ENCODE measurements at places on chromosomes 16 and 17.

- DNase-seq = no peak
These were observed 6.6 kb downstream of the FAM20A start for GRCh38 chr17:68594552-68594951.

DNA sequence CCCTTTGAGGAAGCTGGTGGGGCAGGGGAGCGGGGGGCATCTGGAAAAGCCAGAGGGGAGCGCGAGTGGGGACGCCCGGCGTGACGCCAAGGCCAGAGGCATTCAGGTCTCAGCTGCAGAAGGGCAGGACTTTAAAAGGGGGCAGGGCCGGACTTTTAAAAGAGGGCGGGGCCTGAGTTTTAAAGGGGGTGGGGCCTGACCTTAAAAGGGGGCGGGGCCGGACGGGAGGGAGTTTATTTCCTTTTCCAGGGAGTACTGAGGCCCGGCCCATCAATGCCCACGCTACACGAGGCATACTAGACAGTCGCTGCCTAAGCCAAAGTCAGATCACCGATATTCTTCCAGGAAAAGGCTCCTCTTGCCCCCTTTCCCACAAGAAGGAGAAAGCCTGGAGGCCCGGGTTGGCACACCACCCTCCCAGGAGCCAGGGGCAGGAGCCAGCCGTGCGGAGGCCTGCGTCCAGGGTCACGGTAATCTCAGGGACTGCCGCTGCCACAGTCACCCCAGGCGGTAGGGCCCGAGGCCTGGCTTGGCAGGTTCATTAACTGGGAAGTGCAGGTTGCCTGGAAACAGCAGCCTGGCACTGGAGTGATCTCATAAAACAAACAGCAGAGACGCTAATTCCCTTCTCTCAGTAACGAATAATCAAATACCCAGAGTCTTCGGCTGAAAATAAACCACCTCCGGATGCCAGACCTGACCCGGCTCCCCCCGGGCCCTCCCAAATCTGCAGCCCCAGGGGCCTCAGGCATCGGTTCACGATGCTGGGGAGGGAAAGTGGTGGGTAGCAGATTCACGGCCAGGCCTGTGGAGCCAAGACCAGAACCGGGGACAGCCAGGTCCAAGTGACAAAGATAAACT, 90.7 kb downstream of the TIMM22 start:
- DNase-seq = peak; percentile 10

DNA sequence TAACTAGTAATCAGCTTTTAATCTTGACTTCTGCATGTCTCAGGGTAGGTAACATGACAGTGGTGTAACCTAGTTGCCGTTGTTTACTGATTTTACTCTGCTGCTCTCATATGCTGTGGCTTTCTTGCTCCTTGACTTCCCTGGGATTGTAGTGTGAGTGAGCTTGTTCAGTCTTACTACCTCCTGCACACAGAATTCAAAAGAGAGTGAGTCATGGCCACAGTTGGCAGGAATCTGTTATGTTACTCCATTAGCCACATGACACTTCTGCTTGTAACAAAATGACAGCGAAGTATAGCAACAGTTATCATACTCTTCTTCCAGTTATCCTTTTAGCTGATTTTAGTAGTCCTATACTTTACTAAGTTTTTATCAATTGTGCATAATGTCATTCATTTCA, 18.8 kb downstream of the TNRC6A start:
- peak; percentile 91 for DNase-seq

DNA sequence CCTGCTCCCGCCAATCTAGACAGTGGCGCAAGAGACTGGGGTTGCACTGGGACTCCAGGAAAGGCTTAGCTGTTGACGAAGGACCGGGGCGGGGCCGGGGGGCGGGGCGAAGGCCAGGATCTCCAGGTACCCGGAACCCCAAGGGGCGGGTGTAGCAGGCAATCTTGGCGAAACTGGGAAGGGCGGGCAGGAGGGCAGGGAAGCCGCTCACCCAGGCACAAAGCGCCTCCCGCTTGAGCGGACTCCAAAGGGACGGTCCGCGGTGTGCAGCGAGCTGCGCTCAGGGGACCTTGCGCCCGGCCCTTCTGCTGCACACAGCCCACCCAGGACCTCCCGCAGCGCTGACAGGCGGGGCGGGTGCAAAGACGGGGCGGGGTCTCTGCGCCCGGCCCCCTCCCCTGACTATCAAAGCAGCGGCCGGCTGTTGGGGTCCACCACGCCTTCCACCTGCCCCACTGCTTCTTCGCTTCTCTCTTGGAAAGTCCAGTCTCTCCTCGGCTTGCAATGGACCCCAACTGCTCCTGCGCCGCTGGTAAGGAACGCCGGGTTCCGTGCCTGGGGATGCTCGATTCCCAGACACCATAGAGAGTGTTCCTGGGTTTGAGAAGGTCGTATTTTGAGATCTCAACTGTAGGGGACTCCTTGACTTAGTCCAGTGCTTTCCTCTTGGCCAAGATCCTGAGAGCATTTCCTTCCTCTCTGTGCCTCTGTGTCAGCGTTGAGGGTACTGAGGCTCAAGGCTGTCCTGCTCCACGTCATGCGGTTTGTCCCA, at the start of gene MT1F:
MT1F (plus strand) TSS at position 405 of the 772 bp plus-strand sequence; CDS start at position 505, 100 bp downstream.
- DNase-seq = peak; percentile 33

GRCh38 chr16:64215730-64216129, 906.1 kb downstream of the CDH11 start:
- no peak for DNase-seq

DNA sequence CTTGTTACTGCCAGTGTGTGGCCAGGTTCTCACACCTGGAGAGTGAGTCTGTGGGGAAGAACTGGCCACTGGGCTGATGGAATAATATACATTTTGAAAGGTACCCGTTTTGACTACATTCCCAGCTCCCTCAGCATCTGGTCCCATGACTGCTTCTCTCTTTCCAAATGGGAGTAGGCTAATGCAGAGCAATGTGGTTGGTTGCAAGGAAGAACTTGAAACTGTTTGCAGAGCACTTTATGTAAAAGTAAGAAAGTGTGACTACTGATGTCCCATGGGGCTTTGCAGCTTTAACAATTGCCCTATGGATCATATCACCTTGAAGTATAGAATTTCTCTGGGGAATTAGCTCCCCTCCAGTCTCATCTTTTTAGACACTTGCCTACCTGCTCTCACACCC, 9.0 kb downstream of the KATNIP start:
- no peak for DNase-seq

DNA sequence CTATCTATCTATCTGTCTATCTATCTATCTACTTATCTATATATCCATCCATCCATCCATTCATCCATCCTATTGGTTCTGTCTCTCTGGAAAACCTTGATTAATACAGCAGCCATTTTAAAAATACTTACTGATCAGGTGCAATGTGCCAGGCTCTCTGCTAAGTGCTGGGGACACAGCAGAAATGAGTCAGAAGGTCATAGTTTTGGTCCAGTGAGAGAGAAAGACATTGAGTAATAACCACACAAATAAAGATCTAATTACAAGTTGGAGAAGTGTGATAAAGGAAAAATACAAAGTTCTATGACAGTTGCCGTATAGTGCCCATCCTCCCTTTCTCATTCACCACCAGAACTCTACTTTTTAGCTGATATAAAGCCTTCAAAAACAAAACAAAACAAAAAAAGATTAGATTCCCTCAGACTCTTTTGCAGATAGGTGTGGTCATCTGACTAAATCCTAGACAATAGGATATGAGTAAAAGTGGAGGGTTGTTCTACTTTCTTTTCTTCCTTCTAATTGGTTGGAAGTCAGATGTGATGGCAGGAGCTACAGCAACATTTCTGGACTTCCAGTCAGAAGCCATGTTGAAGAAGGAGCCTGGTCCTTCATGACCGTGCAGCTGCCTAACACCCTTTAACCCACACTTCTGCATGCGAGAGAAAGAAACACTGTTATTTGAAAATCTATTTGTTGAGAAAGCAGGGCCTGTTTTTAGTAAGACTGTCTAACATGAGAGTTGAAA, 72.0 kb upstream of the TOX3 start:
- no peak for DNase-seq

DNA sequence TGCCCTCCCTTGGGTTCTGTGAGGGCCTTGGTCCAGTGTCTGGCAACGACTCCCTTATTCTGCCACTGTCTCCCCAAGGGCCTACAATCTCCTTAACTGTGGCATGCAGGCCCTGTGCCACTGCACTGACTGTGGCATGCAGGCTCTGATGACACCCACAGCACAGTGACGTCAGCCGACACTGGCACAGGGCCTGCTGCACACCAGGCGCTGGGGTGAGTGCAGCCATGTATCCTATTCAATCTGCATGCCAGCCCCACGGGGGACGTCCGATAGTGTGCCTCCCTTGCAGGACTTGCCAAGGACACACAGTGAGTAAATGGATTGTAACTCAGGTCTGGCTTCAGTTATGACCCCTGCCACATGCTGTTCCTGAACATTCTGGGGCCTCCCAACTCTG, 39.8 kb upstream of the RASD1 start:
- peak; percentile 88 for DNase-seq

- DNase-seq = no peak
These were observed 4.9 kb downstream of the RUNDC1 start for GRCh38 chr17:42985225-42985624.

DNA sequence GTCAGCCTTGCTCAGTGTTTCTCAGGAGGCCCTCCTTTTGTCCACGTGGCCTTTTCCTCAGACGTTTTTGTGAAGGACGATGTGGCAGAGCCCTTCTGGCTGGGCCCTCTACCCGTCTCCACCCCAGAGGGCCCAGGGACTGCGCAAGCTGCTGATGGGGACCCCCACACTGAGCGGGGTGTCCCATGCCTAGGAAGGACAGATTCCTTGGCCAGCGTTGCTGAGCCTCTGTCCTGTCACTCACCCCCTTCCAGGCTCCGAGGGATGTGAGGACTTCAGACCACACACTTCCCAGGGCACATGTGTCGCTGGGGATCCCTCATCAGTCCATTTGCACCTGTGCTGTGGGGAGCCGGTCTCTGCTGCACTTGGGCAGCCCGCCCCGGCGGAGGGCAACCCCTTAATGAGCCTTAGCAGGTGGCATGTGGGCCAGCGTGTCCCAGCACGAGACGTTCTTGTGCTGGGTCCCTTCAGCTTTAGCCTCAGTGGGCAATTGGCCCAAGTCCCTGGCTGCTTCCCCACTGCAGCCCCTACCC, 48.3 kb downstream of the NT5M start:
- no peak for DNase-seq

DNA sequence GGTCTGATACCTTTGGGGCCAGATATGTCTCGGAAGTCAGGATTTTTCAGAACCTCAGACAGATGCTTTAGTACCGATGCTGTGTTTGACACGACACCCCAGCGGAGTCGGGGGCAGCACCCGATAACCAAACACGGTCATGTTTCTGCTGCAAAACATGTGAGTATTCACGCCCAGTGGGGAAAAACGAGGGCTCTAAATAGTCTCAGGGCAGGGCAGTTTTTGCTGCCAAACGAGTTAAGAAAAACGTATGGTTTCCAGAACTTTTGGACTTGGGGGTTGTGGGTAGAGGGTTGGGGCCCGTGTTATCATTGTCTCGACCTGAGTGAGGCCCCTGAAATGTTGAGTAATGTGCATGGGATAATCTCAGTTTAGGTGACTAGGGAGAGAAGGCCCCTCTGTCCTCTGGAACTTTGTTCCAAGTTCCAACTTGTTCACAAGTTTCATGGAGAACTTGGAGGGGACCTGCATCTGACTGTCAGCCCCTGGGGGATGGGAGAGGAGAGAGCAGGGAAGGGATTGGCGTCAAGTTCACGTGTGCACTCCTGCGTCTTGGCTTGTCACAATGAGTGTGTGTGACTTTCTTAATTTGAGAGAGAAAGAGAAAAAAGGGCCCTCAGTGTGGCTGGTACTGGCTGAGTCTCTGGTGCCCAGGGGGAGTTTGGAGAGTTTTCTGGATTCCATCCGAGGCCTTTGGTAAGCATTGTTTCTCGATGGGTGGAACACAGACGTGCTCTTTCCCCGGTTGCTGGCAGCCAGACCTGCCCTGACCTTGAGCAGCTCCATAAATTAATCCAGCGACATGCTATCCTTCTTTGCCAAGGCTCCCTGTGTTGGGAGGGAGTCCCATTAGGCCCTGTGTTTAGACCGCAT, 83.9 kb upstream of the CIBAR2 start:
- peak; percentile 57 for DNase-seq

DNA sequence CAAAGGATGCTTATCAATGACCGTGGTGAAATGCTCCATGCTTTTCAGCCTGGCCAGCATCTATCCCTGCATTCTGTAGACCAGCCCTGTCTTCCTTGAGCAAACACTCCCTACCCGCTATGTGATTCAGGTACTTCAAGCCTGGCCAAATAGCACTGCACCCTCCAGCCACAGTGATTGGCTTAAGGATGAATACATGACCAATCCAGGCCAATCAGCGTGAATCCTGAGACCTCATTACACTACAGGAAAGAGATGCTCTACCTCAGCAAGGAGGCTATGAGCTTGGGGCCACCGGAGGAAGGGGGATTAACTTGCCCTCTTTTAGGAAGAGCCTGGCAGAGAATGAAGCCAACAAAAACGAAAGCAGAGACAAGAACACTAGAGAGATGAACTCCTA, 162.5 kb downstream of the ZNF423 start:
- no peak for DNase-seq

DNA sequence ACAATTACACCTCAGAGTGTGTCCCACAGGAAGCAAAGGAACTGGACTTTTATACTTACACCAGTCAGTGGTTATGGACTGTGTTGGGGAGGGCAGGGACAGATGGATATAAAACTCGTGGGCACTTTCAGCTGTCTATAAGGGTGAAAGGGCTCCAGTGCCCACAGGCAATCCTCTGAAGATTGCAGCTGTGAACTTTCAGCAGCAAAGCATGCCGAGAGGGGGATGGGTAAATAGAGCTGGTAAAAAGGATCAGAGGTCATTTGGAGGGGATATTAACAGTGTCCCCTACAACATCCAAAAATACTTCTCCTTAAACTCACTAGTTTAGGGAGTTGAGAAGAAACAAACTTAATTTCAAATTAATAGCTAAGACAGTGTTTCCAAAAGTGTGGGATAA, 13.3 kb upstream of the RFWD3 start:
- DNase-seq = no peak

GRCh38 chr16:1541293-1542165, 8.1 kb downstream of the TMEM204 start:
- no peak for DNase-seq
